GM13976 (cell line): ENCODE measurements at places on chromosomes 6 and 20.

DNA sequence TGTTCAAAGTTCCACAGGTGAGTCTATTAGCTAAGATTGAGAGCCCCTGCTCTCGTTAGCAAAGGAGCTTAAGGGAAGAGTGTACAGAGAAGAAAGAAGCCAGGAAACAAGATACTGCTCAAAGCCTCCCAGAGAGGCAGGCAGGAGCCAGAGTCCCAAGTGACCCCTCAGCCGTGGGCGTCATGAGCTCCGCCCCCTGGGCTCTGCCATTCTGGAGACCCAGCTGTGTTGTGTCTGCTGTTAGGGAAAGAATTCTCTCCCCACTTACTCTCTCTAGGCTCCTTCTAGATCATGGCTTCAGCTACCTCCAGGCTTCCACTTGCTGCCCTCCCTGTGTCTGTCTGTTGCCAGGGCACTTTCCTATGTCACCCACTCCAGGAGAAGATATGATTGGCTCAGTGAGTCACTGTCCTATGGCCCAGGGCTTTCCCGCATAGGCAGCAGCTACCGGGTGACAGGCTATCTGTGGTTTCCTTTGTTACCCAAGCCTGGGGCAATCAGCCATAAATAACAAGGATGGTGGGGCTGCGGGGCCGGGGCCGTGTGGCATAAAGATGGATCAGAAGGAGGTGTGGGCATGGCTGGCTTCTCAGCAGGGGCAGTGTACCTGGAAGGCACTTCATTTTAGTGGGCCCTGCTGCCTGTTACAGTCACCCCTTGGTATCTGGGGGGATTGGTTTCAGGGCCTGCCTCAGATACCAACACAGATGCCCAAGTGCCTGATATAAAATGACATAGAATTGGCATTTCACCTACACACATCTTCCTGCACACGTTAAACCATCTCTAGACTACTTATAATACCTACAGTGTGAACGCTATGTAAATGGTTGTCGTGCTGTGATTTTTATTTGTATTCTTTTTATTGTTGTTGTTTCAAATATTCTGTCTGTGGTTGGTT, 118.9 kb downstream of the ARMC2 start:
- no peak for DNase-seq

DNA sequence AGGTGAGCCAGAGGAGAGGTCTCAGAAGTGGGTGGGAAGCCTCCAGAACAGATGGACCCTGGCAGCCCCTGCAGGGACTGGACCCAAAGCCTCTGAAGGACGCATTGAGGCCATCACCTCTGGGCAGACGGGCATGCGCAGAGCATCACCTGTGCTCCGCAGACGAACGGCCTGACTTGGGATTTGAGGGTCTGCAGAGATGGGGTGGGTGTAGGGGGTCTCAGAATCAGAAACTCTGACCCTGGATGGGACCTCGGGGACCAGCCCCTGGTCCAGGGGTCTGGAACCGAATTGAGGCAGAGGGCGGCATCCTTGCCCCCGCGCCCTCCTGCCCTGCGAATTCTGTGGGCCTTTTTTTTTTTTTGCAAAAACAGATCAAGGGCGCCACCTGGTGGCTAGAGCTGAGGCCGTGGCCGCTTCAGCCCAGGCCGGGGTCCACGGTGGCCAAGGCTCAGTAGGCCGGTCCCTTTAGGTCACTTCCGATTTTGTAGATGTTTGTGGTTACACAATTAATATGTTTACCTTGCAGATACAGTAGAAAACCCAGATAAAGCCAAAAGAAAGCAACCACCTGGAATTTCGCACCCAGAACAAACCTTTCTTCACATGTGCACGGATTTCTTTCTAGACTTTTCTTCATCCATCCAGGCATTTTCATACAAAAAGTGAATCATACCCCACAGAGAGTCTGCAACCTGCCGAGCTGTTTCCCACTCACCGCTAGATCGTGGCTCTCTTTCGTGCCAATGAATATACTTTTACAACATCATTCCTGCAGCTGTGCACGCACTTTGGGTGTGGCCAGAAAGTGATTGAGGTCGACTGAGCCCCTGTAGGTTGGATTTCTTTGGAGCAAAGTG, 25.9 kb downstream of the ZBP1 start:
- DNase-seq = peak; percentile 84

GRCh38 chr6:145045582-145045981, 689.7 kb downstream of the EPM2A start:
- DNase-seq = no peak

GRCh38 chr20:45372646-45373352, 5.3 kb downstream of the TP53TG5 start:
- DNase-seq = no peak

- DNase-seq = no peak
Observed at GRCh38 chr6:107849325-107849724, 25.2 kb upstream of the SCML4 start.

- DNase-seq = no peak
Observed at GRCh38 chr20:45339799-45340198, 8.4 kb downstream of the SDC4 start.

DNA sequence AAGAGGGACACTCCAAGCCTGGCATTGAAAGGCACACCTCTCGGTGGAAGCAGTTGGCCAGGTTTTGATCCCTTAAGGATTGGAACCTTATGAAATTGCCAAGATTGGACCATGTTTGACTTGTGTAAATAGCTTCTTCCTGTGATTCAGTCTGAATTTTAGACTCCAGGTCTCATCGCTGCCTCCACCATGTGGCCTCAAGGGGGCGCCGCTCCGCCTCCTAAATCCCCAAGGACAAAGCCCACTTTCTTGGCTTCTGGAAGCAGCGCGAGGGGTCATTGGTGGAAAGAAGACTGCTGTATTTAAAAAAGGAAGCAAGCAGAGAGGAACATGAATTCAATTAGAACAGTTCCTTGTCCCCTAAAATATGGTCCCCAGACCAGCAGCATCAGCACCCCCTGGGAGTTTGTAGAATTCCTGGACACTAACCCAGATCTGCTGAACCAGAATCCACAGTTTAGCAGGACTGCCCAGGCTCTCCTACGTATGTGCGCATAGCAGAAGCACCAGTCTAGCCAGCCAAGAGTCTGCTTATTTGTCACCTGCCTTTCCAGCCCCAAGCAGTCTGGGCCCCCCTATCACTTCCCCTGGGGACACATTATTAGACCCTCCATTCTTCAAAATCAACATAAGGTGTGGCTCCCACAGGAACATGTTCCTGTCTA, 108.5 kb downstream of the LY86 start:
- peak; percentile 71 for DNase-seq

DNA sequence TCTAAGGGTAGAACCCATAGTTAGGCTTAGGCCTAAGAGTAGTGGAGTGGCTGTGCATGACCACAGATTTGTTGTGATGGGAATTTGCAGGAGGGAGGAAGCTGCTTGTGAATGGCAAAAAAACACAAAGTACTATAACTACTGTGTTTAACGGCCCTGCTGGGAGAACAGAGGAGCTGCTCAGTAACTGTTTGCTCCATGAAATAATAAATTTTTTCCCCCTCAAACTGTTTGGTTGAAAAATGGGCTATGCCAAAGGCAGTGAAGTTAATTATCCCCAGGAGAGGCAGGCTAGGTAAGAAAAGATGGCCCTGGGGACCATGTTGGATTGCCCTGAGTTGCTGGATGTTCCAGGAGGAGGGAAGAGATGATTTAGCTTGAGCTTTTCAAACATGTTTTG, 256.5 kb upstream of the PRND start:
- DNase-seq = no peak

GRCh38 chr20:51013577-51014330, 9.2 kb downstream of the KCNG1 start:
- no peak for DNase-seq

DNA sequence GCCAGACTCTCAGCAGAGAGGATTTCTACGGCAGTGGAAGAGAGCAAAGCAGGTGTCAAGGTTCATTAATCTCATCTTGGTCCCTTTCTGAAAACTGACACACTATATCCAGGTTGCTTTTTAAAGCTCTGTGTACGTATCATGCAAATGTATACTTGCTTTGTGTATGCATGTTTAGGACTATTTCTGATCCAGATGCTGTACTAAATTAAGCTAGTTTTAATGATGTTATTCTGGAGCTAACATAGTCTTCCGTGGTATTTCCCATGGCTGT, 59.2 kb upstream of the SNX9 start:
- no peak for DNase-seq

GRCh38 chr6:35782424-35782823, 1.6 kb downstream of the CLPSL1 start:
- DNase-seq = peak; percentile 15

DNA sequence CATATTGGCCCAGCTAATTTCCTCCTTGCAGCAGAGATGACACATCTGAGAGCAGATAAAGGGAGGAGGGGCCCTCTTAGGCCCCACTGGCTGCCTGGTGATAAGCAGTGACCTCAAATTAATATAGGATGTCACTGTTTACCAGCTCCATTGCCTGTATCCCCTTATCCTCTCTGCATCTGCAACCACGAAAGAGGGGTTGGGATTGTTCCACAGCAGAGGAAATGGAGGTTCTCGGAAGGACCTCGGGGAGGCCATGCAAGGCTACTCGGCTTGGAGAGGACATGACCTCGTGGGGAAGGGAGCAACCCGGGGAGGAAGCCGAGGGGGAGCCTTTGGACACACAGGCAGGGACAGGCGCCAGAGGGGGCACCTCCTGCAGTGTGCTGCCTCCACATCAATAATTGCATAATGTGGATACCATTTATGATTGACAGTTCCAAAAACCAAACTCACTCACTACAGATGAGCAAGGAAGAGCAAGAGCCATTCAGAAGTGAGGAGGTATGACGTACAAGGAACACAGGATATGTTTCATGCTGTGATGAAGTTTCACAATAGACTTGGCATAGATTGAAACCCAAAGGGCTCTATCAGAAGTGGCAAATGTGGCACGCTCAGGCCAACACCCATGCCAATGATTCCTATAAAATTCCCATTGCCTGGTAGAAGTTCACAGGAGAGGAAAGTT, 177.2 kb upstream of the RNF24 start:
- DNase-seq = no peak

GRCh38 chr20:50721881-50722281, 9.5 kb upstream of the PARD6B start:
- DNase-seq = no peak

DNA sequence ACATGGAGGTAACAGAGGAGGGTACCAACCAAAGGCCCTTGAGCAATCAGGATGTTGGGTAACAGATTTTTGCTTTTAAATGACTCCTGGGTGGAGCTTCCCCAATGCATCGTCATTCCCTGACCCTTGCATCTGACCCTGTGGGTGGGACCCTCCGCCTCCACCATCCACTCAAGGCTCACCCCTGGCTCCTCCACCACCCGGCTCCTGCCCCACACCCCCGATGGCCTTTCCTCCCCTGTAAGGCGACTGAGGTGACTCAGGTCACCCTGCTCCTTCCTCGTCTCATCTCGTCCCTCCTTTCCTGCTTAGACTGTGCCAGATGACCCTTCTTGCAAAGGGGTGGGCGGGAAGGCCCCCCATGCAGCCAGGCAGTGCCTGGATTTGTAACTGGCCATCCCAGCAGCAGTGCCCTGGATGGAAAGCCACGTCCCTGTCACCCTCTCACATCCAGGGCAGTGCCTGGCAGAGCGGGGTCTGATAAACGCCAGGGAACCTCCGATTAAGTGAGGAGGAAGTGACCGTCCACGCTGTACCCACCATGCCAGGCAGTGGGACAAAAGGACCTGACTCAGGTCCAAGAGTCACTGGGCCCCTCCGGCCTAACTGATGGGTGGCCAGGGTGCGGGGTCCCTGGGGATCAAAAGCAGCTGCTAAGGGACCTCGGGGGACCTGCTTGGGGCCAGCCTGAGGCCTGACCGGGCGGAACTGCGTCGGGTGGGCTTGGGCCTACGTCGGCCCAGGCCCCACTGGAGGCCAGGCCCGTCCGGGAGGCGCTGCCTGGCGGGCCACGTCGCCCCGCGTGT, 624 bp upstream of the NPEPL1 start:
- DNase-seq = no peak

GRCh38 chr6:3026791-3027626, 27.3 kb downstream of the NQO2 start:
- peak; percentile 88 for DNase-seq

- DNase-seq = no peak
Observed at GRCh38 chr6:145034664-145035063, 700.7 kb downstream of the EPM2A start.

- no peak for DNase-seq
Observed at GRCh38 chr6:133815313-133815712, 73.6 kb upstream of the TCF21 start.

- DNase-seq = no peak
Observed at GRCh38 chr20:35297740-35298139, 5.5 kb upstream of the FAM83C start.

GRCh38 chr6:15317934-15318902, 72.3 kb downstream of the JARID2 start:
- DNase-seq = no peak

- peak; percentile 38 for DNase-seq
Observed at GRCh38 chr6:110874880-110875547, 429 bp downstream of the AMD1 start.

- DNase-seq = no peak
Observed at GRCh38 chr20:50113420-50114224, 672 bp upstream of the UBE2V1 start.
